Upper lobe of right lung (tissue), 1 donor: ENCODE measurements at places on chromosomes 16 and 17. TPM values are rescaled to one million over a fixed set of nuclear protein-coding genes. Genes with fewer than 3 reads are reported as not detected.
A peak's percentile ranks its signal among the peaks of the same experiment; 100 is the strongest.

- H3K27ac ChIP-seq = no peak overlapping the region
- H3K4me3 ChIP-seq = no peak overlapping the region
- DNase-seq = no peak
- H3K27me3 ChIP-seq = no peaks in the 10 kb centered on the region
- H3K4me1 ChIP-seq = no peaks in the 10 kb centered on the region
- no peaks in the 10 kb centered on the region for H3K36me3 ChIP-seq
Measured at GRCh38 chr17:19768046-19768782, 20.1 kb upstream of the ALDH3A1 start.

DNA sequence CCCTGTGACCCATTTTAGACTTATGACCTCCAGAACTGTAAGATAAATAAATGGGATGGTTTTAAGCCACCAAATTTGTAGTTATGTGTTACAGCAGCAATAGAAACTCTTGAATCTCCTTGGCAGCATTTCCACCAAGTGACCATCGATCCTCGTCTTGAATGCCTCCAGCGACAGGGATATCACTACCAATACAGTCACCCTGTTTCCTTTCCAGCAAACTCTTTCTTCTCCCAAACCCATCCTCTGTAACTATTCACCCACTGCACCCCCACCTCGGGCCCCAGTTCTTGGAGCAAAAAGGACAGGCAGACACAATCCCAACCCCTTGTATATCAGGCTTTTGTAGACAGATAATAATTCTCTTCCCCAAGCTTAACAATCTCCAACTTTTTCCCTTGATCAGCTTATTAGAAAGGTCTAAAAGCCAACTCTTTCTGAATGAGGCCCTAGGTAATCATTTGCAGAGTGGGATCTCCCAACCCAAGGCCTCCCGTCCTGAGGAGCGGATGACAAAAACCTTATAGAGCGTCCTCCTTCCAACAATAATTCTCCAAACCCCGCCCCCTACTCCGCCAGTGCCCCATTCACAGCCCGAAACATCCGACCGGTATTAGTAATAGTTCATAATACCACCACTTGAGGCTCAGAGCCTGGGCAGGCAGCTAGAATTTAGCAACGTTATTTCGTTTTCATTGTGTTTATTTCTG, 14.7 kb upstream of the PLLP start:
- no peak for DNase-seq
- H3K36me3 ChIP-seq = no peaks in the 10 kb centered on the region

GRCh38 chr17:68775318-68775717, 174.2 kb upstream of the FAM20A start:
- no peak overlapping the region for H3K4me3 ChIP-seq
- H3K36me3 ChIP-seq = no peaks in the 10 kb centered on the region
- peak overlapping the region; percentile 14 for H3K27ac ChIP-seq
- no peaks in the 10 kb centered on the region for H3K4me1 ChIP-seq

DNA sequence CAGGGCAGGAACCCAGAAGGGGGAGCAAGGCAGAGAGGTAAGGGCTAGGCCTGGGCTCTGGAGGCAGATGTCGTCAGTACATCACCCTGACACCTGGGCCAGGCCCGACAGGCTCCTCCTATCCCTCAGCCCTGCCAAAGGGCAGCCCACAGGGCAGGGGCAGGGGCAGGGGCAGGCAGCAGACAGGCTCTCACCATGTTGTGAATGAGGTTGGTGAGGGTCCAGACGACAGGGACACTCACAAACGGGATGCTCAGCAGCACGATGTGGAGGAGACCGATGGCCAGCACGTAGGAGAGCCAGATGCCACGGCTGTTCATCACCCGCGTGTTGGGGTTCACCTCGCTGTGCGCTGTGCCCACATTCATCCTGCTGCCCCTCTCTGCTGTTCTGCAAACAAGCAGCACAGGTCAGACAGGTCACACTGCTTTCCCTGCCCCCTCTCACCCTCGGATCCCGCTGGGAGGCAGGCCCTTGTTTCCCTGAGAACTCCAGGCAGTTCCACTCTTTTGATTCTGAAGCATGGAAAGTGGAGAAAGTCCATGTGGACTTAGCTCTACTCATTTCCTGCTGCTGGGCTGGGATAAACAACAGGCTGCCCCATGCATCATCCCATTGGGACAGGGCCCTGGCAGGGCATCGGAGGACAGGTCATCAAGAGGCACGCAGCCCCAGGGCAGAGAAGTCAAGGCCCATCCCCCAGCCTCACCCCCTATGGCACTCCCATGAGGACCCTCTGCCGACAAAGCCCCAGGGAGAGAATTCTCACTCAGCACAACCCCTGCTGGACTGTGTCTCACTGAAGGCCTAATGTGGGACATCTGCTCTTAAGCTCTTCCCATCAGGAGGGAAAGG, 3.3 kb downstream of the ORMDL3 start:
- H3K36me3 ChIP-seq = peaks cover 36% of the 10 kb centered on the region
- no peaks in the 10 kb centered on the region for H3K27me3 ChIP-seq
- no peak for DNase-seq
- peaks cover 25% of the 10 kb centered on the region for H3K4me1 ChIP-seq
- no peak overlapping the region for H3K27ac ChIP-seq
- H3K4me3 ChIP-seq = no peak overlapping the region

DNA sequence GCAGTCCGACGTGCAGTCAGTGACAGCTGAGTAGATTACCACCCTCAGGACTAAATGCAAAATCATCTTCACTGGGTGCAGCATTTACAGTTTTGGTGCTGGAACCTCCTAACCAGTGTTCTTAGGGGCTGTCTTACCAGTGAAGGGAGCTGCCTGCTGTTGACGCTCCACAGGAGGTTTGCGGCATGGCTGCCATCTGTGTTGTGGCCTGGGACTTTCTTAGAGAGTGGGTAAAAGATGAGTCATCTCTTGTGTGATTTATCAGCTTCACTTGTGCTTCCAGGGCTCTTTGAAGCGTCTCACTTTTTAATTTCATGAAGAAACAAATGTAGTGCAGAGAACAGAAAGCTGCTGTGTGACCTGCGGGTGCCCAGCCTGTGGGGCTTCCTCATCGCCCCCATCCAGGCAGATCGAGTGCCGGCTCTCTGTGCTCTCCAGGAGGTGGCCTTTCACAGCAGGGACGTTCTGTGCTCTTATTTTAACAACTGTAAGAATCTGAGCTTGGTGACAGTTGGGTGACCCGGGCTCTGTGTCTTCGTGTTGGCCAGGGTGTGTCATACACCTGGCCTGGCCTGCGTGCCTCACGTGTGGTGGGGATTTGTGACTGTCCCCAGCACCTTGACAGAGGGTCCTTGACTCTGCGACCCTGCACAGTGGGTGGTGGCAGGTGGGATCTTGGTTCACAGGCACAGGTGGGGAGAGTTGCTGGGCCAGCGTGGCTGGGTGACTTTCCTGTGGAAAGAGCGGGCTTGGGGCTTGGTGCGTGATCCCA, 24.3 kb upstream of the ZNF750 start:
- no peaks in the 10 kb centered on the region for H3K36me3 ChIP-seq
- no peaks in the 10 kb centered on the region for H3K27me3 ChIP-seq
- no peak for DNase-seq
- H3K27ac ChIP-seq = no peak overlapping the region
- no peak overlapping the region for H3K4me3 ChIP-seq

- H3K27me3 ChIP-seq = no peaks in the 10 kb centered on the region
- H3K4me3 ChIP-seq = peak within 1 kb of the TSS; percentile 50
- H3K4me1 ChIP-seq = peaks cover 21% of the 10 kb centered on the region
- no peak within 1 kb of the TSS for H3K27ac ChIP-seq
- no peaks in the 10 kb centered on the region for H3K36me3 ChIP-seq
Measured at GRCh38 chr16:67430977-67431774, at the start of gene HSD11B2. HSD11B2 (plus strand) TSS chr16:67431121; CDS start chr16:67431249, 128 bp downstream.

The RAMP2 gene
- total RNA-seq = 114 TPM

The MAP2K4 gene
- total RNA-seq = 36.5 TPM

The MYH11 gene
- 106 TPM for total RNA-seq

The KRT14 gene
- total RNA-seq = not detected
